Smooth muscle cell of the coronary artery (primary cell): ENCODE measurements at places on chromosomes 4 and X. TPM values are rescaled to one million over a fixed set of nuclear protein-coding genes. Genes with fewer than 3 reads are reported as not detected.

The STARD8 gene
- total RNA-seq, result 0.94 and 3.1 TPM in 2 replicates

The MAGEA11 gene
- not detected in 2 replicates for total RNA-seq

The AKAP4 gene
- total RNA-seq, result not detected in 2 replicates

The SERPINA7 gene
- total RNA-seq, result not detected in 2 replicates

The RNF150 gene
- 0.30 and 0.59 TPM in 2 replicates for total RNA-seq

The GPR119 gene
- not detected in 2 replicates for total RNA-seq

The H2AZ1 gene
- 78.4 and 194 TPM in 2 replicates for total RNA-seq

The ZFP42 gene
- under 0.01 TPM in 1 of 2 replicates, not detected in the other for total RNA-seq

The AWAT2 gene
- total RNA-seq, result 0.08 TPM in 1 of 2 replicates, not detected in the other

The CWH43 gene
- not detected in 2 replicates for total RNA-seq

The CPE gene
- 9.1 and 74.6 TPM in 2 replicates for total RNA-seq

The FAM50A gene
- total RNA-seq, result 105 and 224 TPM in 2 replicates

The MSL3 gene
- 10.3 and 20.9 TPM in 2 replicates for total RNA-seq

The FOXP3 gene
- not detected in 2 replicates for total RNA-seq

The SYTL4 gene
- total RNA-seq, result 1.7 and 20.6 TPM in 2 replicates

The TRPC5OS gene
- total RNA-seq, result not detected in 2 replicates

The ANKRD50 gene
- 44.1 and 76.4 TPM in 2 replicates for total RNA-seq

The CLNK gene
- not detected in 2 replicates for total RNA-seq

The CT55 gene
- total RNA-seq, result not detected in 2 replicates
